ENCODE measurements at places on chromosomes 4 and X.

- no peak for DNase-seq
These were observed 39.7 kb upstream of the DCLK2 start for GRCh38 chr4:150038335-150039076.

DNA sequence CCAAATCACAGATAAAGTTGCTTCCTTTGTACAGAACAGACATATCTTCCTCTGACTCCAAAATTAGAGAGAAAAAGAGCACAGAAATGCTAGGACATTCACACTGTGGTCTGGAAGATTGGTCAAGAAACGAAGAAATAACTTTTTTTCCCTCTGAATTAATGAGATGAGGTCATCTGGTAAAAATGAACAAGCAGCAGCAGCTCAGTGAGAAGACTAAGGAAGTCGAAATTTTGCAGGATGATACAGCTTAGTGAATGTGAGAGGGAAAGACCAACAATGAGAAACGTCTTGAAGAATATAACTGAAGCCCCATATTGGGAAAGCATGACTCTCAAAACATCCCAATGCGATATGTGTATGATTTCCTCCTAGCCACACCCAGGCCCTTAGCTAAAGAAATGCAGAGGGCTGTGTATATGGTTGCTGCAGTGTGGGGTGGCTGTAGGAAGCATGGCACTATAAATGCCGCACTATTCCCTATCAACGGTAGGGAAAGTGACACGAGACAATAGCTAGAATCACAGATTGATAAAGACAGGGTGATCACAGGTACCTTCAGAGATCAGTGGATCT lies 208.6 kb downstream of the VEGFC start:
- no peak for DNase-seq

GRCh38 chrX:38820751-38821150 lies 19.5 kb downstream of the MID1IP1 start:
- DNase-seq: no peak

GRCh38 chr4:42953321-42953720 lies 60.8 kb downstream of the GRXCR1 start:
- no peak for DNase-seq

Measured in midbrain (tissue), 1 donor.